ENCODE measurements at places on chromosomes 5 and 9. TPM values are rescaled to one million over a fixed set of nuclear protein-coding genes. Genes with fewer than 3 reads are reported as not detected.

DNA sequence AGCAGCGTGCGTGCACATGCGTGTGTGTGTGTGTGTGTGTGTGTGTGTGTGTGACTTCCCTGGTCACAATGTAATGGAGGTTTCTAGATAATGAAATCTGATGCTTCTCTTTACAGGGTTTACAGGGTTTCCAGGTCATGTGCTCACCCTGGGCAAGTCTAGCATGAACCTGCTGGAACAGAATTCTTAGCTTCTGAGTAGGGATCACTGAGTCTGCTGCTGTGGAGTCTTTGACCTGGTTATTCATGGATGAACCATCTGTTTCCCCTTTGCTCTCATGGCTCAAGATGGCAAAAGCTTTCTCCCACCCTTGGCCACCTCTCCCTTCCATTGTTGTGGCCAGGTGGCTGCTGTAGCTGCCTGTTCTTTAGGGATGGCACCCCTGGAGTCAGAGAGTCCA lies 111.6 kb upstream of the SHB start:
- no peaks in the 10 kb centered on the region for H3K27me3 ChIP-seq
- no peak overlapping the region for H3K4me3 ChIP-seq
- no peaks in the 10 kb centered on the region for H3K36me3 ChIP-seq
- H3K4me1 ChIP-seq = no peaks in the 10 kb centered on the region

Gene CCDC180
- 3.5 TPM for total RNA-seq

- no peak overlapping the region for H3K4me3 ChIP-seq
- H3K36me3 ChIP-seq = no peaks in the 10 kb centered on the region
- peak overlapping the region; percentile 74 for H3K27ac ChIP-seq
- H3K27me3 ChIP-seq = no peaks in the 10 kb centered on the region
- no peak for DNase-seq
Measured at GRCh38 chr9:134204991-134205578, 40.7 kb upstream of the RNU6ATAC start.

Gene PCDHB13
- total RNA-seq = 3.3 TPM

- H3K4me1 ChIP-seq = no peaks in the 10 kb centered on the region
- no peaks in the 10 kb centered on the region for H3K36me3 ChIP-seq
- DNase-seq = no peak
- no peaks in the 10 kb centered on the region for H3K27me3 ChIP-seq
Measured at GRCh38 chr5:51908215-51908614, 525.0 kb downstream of the ISL1 start.

- no peaks in the 10 kb centered on the region for H3K36me3 ChIP-seq
- no peaks in the 10 kb centered on the region for H3K4me1 ChIP-seq
- DNase-seq = no peak
- H3K27ac ChIP-seq = no peak overlapping the region
- H3K4me3 ChIP-seq = no peak overlapping the region
Measured at GRCh38 chr9:70995511-70995910, 125.9 kb downstream of the TRPM3 start.

DNA sequence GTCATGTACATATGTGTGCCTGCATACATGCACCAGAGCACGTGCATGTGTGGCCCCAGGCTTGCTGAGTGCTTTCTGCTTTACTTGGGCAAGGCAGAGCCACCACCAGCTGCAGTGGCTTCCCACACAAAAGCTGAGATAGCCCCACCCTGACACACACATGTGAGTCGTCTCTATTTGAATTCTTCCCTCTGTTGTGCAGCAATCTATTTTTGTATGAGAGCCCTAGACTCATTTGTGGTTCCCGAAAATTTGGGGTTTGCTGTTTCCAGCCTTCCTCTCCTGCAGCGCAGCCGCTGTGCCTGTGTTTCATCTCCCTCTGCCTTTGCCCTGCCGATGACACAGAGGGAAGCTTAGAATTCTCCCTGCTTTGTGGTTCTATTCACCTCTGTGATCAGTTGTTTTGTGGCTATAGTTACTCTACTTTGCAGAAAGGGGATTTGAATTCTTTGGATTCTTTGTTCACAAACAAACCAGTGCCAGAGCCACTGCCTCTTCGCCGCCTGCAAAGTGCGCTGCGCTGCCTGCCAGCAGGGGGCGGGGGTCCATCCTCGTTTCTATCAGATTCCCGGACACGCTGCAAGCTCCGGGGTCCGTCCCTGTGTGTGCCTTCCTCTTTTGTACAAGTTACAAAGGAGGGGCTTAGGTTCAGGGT lies 95.8 kb upstream of the DAP start:
- no peaks in the 10 kb centered on the region for H3K27me3 ChIP-seq
- no peaks in the 10 kb centered on the region for H3K36me3 ChIP-seq
- peak overlapping the region; percentile 26 for H3K4me3 ChIP-seq
- no peak overlapping the region for H3K27ac ChIP-seq
- peaks cover 15% of the 10 kb centered on the region for H3K4me1 ChIP-seq

DNA sequence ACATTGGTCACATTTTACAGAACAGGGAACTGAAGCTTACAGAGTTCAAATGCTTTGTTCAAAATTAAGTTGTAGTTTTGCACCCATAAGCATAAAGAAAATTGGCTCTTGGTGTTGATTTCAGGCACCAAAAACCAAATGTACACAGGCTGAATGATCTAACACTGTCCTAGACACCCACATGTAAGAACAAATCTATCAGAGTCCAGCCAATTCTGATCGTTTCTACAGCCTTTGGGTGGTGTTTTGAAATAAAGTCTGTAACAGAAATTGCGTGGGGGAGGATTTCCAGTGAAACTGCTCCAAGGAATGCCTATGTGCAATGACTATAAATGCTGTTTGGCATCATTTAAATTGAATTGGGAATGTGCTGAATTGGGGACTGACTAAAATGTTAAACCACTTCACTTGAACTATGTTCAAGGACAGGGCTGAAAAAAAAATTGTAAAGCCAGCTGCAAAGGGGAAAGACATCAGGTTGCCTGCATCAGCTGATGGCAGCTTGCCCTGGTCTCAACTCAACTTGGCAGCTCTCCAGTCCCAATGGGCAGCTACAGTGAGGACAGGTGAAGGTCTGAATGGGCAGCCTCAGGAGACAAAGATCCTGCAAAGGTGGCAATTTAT lies 92.2 kb upstream of the TRPC7 start:
- H3K4me1 ChIP-seq = no peaks in the 10 kb centered on the region
- no peak overlapping the region for H3K4me3 ChIP-seq
- no peak overlapping the region for H3K27ac ChIP-seq
- DNase-seq = no peak
- H3K36me3 ChIP-seq = no peaks in the 10 kb centered on the region

- no peak overlapping the region for H3K4me3 ChIP-seq
- peaks cover 3% of the 10 kb centered on the region for H3K4me1 ChIP-seq
- DNase-seq = no peak
- no peaks in the 10 kb centered on the region for H3K36me3 ChIP-seq
- H3K27ac ChIP-seq = no peak overlapping the region
Measured at GRCh38 chr5:32538031-32538547, 47.3 kb upstream of the SUB1 start.

DNA sequence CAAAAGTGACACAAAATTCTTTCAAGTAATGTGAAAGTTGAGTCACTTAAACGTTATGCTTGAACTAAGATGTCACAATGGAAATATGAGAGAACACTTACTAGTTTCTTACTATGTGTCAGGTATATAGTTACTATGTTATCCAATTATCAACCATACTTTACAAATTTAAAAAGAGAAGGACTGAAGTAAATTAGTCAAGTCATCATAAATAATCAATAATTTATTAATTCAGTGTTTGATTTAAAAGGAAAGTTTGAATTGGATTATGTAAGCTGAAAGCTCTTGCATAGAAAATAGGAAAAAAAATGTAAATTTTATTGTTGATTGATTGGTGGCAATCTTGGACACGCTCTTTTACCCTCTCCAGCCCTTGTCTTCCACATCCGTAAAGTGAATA lies 76.3 kb downstream of the GABRA1 start:
- no peak overlapping the region for H3K4me3 ChIP-seq
- no peak for DNase-seq
- no peaks in the 10 kb centered on the region for H3K36me3 ChIP-seq
- no peaks in the 10 kb centered on the region for H3K27me3 ChIP-seq
- no peaks in the 10 kb centered on the region for H3K4me1 ChIP-seq

DNA sequence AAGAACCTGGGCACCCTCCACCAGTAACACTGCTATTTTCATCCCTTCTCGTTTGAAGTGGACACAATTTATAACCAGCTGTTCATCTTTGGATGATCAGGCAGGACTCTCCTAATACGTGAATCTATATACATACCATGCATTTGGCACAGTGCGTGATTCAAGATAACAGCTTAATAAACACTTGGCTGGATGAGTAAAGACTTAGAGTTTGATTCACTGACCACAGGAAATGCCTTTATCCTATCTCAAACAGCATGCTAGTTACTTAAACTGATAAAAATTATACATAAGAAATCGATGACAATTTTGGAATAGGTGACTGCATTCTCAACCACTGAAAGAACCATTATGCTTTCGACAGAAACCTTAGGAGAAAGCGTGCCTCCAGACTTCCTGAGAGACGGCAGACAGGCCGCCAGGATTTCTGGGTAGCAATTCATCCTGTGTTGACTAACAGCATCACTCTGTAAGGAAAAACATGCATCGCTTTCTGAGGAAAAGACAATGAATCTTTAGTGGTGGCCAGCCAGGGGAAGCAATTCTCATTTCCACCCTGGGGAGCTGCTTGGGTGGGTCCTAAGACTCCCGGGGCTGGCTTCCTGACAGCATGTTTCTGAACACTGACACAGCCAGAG lies 9.7 kb downstream of the MRPL36 start:
- peak overlapping the region; percentile 81 for H3K27ac ChIP-seq
- DNase-seq = peak; percentile 95
- H3K4me3 ChIP-seq = peak overlapping the region; percentile 24

DNA sequence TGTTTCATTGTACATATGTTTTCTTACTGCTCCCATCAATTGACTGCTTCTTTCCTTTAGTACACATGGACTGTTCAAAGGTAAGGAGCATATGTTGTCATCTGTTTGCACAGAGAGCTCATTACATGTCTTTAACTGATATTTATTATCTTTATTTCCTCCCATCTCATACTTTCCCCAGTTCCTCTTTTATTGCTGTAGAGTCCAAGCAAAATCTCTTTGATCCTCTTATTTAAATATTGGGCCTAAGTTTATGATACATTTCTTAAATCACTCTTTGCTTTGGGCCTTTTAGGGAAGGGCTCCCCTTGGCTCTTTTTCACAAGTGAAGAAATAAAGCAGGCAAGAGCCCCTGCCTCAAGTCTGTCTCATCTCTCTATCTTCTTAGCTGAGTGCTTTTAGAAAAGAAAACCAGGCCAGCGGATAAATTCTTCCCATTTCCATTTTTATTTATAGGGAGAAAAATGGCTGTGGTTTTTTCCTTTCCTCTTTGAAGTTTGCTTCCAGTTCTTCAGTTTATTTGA lies 152.4 kb downstream of the DOCK2 start:
- H3K4me1 ChIP-seq = peaks cover 18% of the 10 kb centered on the region
- H3K4me3 ChIP-seq = no peak overlapping the region
- no peak overlapping the region for H3K27ac ChIP-seq
- no peaks in the 10 kb centered on the region for H3K27me3 ChIP-seq

- DNase-seq = no peak
- H3K4me1 ChIP-seq = peaks cover 16% of the 10 kb centered on the region
- no peak overlapping the region for H3K4me3 ChIP-seq
- H3K36me3 ChIP-seq = no peaks in the 10 kb centered on the region
- H3K27ac ChIP-seq = no peak overlapping the region
Measured at GRCh38 chr5:138655530-138656190, 80.5 kb upstream of the HSPA9 start.

GRCh38 chr9:13990994-13991393 lies 322.9 kb downstream of the NFIB start:
- H3K4me3 ChIP-seq = no peak overlapping the region
- no peaks in the 10 kb centered on the region for H3K27me3 ChIP-seq
- H3K27ac ChIP-seq = no peak overlapping the region
- no peak for DNase-seq

DNA sequence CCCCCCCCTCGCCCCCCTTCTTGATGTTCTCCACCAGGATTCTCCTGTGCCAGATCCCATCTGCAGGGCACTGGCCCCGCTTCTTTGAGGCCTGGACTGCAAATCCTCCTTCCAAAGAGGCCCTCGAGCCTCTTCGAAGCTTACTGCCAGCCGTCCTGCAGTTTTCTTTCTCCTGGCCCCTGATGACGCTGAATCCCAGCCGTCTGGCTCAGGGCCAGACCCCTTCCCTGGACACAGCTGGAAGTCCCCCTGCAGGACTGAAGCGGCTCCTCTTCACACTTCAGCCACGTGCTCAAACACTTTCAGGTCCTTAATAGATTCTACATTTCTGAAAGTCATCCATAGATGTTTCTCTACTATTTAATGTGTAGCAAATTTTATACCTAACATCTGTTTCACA lies 121.5 kb downstream of the EHMT1 start:
- H3K27me3 ChIP-seq = no peaks in the 10 kb centered on the region
- peaks cover 15% of the 10 kb centered on the region for H3K36me3 ChIP-seq
- peak; percentile 32 for DNase-seq
- no peak overlapping the region for H3K4me3 ChIP-seq
- no peak overlapping the region for H3K27ac ChIP-seq

Measured in astrocyte (in vitro differentiated cells and primary cell).